ENCODE measurements at places on chromosomes 5 and 9.

- DNase-seq: no peak
These were observed 67.9 kb downstream of the OSMR start for GRCh38 chr5:38913714-38914113.

- peak; percentile 26 for DNase-seq
These were observed 10.2 kb downstream of the SLC6A18 start for GRCh38 chr5:1235379-1235778.

DNA sequence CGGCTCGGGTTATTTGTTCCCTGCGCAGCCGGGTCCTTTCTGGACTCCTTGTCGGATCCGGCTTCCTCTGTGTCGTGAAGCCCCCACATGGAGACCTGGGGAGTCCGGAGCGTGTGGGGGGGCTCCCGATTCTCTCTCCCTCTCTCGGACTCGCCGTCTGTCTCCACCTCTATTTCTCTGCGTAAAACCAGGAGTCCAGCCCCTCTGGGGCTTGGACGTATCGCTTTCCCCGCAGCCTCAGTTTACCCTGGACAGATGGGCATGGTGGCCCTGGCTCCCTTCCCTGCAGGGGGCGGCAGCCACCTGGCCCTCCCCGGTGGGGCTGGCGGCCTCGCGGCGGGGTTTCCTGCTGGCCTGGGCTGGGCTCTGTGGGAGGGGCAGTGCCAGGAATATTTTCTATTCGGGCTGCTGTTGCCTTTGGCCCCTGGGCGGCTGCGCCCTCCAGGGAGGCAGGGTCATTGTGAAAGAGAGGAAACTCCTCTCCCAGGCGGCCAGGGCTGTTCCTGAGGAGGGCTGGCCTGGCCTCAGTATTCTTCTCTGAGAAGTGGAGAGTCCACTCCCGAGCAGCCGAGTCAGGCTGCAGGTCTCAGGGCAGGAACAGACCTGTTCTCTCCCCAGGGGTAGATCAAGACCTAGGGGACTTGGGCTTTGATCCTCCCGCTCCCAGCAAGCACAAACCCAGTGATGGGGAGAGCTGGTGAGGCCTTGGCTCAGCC lies 665 bp downstream of the ASS1 start:
- DNase-seq: no peak

DNA sequence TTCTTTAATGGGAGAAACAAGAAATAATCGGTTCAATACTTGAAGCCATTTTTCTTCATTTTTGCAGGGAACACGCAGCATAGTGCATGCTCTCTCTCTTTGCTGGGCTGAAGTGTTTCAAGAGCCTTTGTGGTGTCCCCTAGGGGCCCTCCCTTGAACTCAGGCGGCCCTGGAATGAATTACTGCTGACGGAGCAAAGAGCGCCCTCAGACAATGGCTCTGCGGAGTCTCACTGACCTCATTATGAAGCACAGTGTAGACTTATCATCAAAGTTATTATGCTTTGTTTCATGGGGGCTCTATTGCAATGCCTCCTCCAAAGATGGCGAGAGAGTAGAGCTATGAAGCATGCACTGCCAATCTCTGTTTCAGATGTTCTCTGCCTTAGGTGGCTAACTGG lies 64.8 kb upstream of the ADCY2 start:
- DNase-seq: no peak

DNA sequence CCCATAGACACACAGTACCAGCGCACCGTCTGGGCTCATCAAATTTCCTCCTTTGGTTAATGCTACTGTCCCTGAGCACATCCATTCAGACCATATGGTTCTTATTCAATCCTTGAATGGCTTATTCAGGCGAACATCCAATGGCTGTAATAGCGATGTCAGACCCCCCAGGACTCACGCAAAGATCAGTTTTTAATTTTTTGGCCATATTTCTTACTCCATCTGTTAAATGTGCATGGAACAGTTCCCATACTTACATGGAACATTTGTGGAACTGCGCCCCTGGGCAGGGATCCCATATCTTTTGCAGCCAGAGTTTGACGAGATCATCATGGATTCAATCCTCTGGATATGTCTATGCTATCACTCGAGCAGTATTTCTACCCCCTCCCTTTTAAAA lies 213.2 kb downstream of the ADAMTS6 start:
- DNase-seq: no peak

- DNase-seq: no peak
These were observed 1855.5 kb downstream of the MAT2B start for GRCh38 chr5:165360784-165361542.

GRCh38 chr5:51384281-51384840 lies 1.1 kb downstream of the ISL1 start:
- DNase-seq: no peak

DNA sequence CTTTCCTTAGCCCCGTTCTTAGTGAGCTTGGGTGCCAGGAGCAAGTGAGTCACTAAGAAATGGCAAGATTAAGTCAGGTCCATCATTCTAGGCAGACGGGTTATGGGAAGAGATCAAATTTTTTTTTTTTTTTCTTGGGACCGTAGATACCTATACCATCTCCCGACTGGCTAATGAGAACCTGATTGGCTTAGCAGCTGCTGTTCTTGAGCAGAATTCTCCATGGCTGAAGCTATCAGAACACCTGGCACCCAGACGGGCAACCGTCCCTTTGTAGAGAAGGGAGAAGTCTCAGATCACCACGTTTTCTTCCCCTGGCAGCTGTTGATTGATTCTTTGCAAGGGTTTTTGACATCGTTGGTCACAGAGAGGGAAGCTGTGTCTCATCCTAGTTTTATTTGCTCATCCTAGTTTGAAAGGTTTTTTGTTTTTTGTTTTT lies 78.6 kb downstream of the AOPEP start:
- DNase-seq: no peak

GRCh38 chr5:176754376-176754973 lies 55.9 kb upstream of the UNC5A start:
- DNase-seq: no peak

DNA sequence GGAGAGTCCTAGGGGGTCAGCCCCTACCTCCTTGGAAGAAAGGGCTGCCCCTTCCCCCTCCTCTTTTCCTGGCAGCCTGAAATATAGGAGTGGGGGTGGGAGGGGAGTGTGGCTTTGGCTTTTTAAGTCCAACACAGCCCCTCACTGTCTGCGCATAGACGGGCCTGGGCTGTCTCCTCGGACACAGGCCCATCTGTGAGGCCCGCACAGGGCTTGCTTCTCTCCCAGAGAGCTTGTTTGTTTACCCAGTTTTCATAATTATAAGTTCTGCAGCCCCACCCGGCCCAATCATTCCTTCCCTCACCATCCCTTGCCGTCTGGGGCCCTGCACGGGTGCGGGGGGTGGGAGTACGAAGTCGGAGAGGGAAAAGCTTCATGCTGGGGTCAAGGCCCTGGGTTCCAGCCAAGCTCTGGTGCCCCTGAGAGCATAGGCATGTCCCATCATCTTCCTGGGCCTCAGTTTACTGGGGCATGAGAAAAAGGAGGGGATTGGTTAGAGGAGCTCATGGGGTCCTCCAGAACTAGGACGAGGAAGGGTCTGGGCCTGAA lies 54.0 kb upstream of the STXBP1 start:
- DNase-seq: no peak

DNA sequence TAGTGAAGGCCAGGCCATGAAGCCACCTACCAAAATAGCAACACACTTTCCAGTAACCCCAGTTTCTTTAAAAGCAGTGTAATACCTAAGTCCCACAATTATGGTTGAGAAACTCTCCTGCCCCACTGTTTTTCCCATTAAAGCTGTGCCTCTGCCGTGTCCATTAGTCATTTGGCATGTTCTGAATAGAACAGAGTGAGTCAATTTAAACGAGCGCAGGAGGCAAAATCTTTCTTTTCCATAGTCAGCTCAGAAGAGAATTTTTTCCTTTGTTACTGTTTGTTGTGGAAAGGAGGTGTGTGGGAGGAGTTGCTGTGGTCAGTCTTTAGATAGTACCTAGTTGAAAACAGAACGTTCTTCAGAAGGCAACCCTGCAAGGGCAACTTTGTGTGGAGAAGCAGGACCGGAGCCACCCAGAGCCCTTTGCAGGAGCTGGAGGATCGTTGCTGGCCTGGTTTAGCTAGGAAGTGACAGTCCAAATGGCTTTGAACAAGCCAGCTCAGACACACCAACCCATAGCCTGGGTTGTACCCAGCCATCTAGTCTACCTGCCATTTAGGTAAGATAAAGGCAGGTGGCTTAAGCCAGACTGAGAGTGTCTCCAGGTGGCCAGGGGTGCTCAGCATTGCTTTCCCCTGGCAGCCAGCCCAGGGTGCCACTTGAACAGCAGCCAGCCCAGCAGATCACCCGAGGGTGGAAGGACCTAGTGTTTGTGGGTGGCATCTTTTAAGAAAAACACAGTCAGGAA lies 30.4 kb downstream of the GADD45G start:
- no peak for DNase-seq

DNA sequence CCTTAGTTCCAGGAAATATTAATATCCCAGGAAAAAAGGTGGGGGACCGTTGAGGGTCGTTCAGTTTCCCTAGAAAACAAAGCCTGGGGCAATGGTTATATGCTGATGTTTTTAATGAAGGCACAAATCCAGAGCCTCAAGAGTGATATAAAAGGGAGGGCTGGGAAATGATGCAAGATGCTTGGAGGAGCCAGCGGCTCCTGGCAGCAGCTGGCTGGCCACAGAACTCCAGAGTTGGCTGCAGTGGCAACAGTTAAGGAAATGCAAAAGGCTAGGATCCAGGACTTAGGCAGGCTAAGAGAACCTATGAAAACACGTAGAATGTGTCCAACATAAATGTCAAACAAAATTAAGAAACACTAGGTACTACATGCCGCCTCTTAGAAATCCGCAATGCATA lies 31.0 kb upstream of the B4GALT1 start:
- DNase-seq: no peak

GRCh38 chr5:122730456-122730855 lies 44.4 kb upstream of the SNX2 start:
- DNase-seq: no peak
